Activated CD4-positive, alpha-beta T cell treated with anti-CD3 and anti-CD28 coated beads, Interleukin-2, amount 50 U/mL, for 4 hours (primary cell): ENCODE measurements at places on chromosomes 7 and 10.
A peak's percentile ranks its signal among the peaks of the same experiment; 100 is the strongest.

GRCh38 chr10:121754666-121755065, 156.4 kb upstream of the FGFR2 start:
- no peak for DNase-seq

DNA sequence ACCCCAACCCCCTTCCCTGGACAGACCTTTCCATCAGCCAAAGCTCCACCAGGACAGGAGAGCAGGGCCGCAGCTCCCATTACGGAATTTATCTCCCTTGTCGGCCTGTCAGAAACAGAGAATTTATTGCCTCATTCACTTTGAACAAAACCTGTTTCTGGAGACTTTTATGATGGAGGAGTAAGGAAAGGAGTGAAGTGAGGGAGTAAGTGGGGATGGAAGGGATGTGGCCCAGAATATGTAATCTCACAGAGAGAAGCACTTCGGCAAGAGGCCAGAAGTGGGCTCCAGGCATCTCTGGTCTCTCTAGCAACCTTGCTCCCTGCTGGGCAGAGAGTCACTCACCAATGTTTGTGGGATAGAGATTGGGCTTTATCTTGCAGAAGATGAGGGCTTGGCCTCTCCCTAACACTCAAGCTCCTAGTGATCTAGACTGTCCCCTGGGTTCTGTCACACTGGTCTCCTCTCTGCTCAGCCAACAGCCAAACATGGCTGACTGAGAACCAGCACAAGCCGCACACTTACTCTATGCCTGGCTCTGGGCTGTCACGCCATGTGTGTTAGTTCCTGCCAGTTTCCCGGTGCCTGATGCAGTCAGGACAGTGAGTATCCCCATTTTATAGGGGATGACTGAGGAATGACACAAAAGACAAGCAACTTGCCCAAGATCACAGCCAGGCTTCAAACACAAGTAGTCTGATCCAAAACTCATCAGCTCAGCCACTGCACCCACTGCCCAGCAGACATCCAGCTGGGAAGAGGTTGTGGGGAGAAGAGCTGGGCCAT, 149.4 kb upstream of the ZMIZ1 start:
- DNase-seq: no peak

DNA sequence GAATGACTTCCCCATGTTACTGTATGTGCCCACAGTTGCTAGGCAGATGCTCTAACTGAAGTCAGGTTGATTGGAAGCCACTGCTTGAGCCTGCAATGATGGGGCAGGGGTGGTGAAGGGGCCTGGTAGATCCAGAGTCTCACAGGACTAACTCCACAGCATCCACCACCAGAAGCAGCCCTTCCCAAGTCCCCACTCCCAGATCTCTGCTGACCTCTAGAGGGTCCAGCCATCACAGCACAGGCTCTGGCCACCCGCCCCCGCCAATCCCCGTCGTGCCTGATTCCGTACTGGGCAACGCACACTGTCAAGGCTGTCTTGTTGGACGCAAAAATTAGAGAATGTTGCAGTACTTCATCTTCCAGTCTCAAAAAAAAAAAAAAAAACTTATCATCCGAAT, 136.8 kb upstream of the PDE1C start:
- DNase-seq: no peak

DNA sequence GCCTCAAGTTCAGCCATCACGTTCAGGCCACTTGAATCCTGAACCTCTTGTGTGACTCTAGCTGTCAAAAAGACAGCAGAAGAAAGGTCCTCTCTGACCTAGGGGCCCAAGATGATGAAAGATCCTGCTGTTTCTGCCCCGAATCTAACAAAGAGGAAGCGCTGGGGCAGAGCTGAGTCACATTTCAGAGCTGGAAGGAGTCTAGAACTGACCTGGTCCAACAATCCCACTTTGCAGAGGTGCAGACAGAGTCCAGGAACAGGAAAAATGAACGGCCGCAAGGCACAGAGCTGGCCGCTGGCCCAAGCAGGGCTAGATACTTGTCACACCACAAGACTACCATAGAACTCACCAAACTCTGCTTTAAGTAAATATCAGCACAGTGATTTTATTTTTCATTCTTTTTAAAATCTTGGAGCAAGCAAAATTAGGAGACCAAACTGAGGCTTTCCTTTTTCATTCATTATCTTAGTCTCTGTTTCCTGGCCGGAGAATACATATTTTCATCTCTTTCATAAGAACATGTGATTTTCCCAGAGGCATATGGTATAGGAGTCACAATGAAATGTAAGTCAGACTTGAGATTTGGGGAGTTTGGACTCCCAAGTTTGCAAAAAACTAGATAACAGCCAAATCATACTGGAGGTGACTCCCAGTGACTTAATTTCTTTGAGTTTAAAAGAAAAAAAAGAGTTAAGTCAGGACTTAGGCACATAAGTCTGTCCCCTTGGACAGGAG, 52.8 kb downstream of the CHST15 start:
- no peak for DNase-seq

GRCh38 chr10:62818426-62819011, 2.4 kb upstream of the EGR2 start:
- peak; percentile 71 for DNase-seq

GRCh38 chr7:115299397-115300037, 377.6 kb downstream of the MDFIC start:
- DNase-seq: no peak

- no peak for DNase-seq
Observed at GRCh38 chr7:24574950-24575349, 1.7 kb downstream of the PALS2 start.

- no peak for DNase-seq
Observed at GRCh38 chr7:137258552-137258951, 85.0 kb downstream of the PTN start.

- no peak for DNase-seq
Observed at GRCh38 chr10:131833446-131834080, 67.2 kb upstream of the PPP2R2D start.

- no peak for DNase-seq
Observed at GRCh38 chr10:68900427-68901104, 549 bp upstream of the DDX50 start.

DNA sequence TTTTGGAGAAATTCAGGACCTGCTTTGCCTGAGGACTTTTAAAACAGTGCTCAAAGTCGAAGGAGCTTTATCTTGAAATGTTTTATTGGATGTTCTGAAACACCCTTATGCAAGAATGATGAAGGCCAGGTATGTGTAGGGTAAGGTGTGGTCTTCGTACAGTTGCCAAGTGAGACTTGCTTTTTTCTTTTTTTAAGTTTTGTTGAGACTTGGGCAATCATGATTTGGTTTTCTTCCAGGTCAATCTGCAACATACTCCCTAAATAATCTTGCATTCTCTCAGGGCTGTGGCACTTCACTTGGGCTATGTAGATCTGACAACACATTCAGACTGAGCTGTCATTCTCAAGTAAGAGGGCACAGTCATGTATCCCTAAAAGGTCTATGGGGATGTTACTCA, 75.0 kb downstream of the GATA3 start:
- no peak for DNase-seq

DNA sequence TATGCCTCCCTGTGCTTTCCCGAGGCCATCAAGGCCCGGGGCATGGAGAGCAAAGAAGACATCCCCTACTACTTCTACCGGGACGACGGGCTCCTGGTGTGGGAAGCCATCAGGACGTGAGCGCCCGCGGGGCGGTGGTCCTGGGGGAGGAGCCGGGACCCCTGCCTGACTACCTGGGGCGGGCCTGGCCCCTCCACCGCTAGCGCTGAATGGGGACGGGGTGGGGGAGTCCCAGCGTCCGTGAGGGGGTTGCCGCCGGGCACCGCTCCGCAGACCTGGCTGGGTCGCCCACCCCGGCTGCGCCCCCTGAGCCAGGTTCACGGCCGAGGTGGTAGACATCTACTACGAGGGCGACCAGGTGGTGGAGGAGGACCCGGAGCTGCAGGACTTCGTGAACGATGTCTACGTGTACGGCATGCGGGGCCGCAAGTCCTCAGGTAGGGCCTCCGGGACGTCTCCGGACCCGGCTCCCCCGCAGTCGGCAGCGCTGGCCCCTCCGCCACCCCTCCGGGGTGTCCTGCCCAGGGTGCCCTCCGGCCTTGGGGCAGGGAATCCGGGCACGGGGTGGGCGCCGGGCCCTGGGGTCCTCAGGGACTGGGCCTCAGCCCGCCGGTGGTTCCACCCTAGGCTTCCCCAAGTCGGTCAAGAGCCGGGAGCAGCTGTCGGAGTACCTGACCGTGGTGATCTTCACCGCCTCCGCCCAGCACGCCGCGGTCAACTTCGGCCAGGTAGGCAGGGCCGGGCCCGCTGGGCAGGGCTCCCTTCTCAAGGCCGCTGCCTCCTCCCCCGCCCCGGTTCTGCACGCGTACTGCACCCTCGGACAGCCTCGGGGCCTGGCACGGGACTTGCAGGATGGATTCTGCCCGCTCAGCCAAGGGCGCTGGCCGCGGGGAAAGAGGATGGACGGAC, 69.3 kb downstream of the ALOX5 start:
- DNase-seq: no peak

- DNase-seq: no peak
Observed at GRCh38 chr7:74403521-74404387, 50.0 kb upstream of the GTF2IRD1 start.

DNA sequence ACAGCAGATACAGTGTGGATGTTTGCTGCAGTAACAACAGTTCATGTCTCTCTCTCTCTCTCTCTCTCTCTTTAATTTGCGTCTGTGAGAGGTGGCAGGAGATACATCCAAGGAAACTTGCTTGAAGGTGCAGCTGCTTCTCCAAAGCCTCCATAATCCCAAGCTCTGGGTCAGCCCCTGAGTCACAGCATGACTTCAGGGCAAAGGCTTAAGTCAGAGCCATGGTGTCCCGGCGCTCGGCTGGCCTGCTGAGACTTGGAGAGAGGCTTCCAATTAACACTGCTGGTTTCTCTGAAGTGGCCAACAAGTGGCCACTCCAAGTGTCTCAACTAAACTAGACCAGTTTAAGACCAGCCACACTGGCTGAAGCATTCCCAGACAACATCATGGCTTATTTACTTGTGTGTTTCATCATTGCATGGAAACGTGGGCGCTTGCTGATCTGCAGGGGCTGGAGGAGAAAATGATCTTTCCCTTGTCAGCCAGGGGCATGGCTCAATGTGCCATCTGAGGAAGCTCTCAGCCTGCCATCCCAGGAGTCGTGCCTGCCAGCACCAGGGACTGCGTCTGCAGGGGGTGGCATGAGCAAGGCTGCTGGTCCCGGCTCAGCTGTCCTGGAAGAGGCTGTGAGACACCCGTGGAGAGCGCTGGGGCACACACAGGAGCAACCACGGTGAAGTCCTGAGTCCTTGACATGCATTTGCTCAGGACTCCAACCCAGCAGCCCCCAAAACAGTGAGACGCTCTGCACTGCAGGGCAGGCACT, 254.2 kb downstream of the COBL start:
- no peak for DNase-seq

GRCh38 chr7:16455591-16455990, 9.9 kb downstream of the SOSTDC1 start:
- no peak for DNase-seq

- DNase-seq: no peak
Observed at GRCh38 chr7:129167817-129168216, 20.6 kb upstream of the SMO start.

DNA sequence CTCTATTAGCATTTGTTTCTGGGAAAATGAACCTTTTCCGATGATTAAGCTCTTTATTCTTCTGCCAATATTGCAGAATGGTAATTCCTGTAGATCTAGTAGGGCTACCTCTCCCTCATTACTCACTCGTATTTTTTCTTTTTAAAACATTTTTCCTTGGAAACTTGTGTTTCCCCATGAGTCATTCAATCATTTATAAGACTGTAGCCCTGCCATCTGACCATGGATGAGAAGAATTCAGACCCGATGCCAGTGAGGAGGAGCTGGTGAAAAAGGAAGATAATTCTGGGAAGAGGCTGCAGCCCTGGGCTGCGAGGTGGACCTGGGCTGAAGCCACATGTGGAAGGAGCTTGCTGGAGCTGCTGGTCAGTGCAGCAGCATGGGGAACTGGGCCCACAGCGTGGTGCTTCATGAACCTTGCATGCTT, 242.8 kb downstream of the KLF6 start:
- DNase-seq: no peak

DNA sequence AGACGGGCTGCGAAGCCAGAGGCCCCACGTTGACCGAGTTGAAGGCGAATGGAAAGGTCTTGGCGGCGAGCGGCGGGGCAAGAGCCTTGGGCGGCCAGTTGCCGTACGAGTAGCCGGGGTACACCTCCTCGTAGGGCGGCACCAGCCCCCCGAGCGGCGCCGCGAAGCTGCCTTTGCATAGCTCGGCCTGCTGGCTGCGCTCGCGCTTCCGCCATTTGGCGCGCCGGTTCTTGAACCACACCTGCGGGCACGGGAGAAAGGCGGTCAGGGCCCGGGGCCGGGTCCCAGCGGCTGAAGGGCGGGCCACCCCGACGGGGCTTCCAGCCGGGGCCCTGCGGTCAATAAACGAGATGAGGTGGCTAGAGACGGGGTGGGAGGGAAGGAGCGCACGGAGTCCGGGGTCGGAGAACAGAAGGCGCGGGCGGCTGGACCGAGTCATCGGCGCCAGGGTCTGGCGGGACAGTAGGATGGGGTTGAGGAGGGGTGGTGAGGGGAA, 4.8 kb downstream of the ELOVL3 start:
- peak; percentile 15 for DNase-seq

GRCh38 chr7:94452239-94452638, 57.4 kb upstream of the CASD1 start:
- no peak for DNase-seq

DNA sequence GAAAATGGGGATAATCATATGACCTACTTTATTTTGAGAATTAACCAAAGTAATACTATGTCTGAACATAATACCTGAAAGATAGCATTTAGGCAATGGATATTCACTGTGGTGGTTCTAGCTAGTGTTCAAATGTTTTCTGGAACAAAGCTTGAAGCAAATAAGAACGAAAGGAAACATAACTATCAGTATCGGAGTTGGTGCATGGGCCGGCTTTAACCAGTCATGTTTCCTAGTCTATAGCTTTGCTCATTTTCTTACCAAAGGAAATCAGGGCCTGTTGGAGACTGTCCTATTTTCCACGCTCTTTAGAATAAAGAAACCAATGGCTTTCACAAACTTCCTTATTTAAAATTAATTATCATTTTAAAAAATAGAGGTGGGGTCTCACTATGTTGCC, 8.9 kb downstream of the IL2RA start:
- no peak for DNase-seq

DNA sequence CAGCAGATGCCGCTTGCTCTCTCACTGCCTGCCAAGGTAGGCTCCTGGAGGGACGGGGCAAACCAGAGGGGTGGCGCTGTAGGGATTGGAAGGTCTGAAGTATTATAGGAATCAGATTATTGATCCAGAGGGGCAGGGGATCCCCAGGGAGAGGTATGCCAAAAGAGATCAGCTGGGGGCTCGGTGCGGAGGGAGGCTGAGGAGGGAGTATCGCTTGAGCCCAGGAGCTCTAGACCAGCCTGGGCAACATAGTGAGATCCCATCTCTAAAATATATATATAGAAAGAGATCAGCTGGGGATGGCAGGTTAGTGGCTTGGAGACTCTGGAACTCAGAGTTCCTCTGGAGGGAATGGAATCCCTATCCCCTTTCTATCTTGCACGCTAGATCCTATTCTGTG, 7.0 kb upstream of the PCOLCE start:
- no peak for DNase-seq

- DNase-seq: no peak
Observed at GRCh38 chr10:118960157-118961090, 69.1 kb upstream of the NANOS1 start.
